Left renal pelvis (tissue), 4 donors: ENCODE measurements at places on chromosomes 2 and 18.

GRCh38 chr2:70090706-70091334, 3.5 kb downstream of the PCBP1 start:
- no peak for DNase-seq

DNA sequence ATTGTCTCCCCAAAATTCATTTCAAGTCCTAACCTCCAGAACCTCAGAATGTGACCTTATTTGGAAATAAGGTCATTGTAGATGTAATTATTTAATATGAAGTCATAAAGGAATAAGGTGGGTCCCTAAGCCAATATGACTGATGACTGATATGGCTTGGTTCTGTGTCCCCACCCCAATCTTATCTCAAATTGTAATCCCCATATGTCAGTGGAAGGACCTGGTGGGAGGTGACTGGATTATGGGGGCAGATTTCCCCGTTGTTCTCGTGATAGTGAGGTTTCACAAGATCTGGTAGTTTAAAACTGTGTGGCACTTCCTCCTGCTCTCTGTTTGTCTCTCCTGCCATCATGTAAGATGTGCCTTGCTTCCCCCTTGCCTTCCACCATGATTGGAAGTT, 43.0 kb upstream of the BCL11A start:
- no peak for DNase-seq

DNA sequence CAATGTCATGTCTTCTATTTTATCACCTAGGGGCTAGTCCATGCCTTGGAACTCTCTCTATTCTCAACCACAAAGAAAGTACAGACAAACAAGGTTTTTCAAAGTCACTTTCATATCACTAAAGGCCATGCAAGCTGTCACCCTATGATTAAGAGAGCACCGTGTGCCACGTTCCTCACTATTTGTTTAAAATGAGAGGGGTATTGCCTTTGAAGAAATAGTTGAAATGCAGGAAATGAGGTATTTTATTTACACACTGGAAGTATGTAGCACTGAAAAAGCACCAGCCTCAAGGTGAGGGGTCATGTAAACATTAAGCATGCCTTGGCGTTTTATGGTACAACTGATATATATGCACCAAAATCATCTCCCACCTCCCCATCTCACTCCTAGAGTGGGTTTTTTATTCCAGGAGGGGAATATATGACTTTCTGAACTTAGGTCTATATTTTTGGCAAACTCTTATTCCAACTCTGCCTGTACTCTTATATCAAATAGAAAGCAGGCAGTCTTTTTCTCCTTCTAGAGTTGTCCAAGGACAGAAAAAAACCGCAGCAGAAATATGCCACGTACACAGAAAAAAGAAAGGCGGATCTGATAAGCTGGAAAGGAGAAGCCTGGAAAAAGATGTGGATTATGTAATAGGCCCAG, 53.5 kb downstream of the VSNL1 start:
- no peak for DNase-seq

- DNase-seq = no peak
Observed at GRCh38 chr2:28635191-28635611, 116.4 kb upstream of the PPP1CB start.

GRCh38 chr2:74290466-74291217, 52.6 kb downstream of the SLC4A5 start:
- DNase-seq = no peak
